ENCODE measurements at places on chromosomes 12 and 14.

GRCh38 chr14:99081156-99081765 is 190.7 kb downstream of the BCL11B start:
- no peak for DNase-seq

DNA sequence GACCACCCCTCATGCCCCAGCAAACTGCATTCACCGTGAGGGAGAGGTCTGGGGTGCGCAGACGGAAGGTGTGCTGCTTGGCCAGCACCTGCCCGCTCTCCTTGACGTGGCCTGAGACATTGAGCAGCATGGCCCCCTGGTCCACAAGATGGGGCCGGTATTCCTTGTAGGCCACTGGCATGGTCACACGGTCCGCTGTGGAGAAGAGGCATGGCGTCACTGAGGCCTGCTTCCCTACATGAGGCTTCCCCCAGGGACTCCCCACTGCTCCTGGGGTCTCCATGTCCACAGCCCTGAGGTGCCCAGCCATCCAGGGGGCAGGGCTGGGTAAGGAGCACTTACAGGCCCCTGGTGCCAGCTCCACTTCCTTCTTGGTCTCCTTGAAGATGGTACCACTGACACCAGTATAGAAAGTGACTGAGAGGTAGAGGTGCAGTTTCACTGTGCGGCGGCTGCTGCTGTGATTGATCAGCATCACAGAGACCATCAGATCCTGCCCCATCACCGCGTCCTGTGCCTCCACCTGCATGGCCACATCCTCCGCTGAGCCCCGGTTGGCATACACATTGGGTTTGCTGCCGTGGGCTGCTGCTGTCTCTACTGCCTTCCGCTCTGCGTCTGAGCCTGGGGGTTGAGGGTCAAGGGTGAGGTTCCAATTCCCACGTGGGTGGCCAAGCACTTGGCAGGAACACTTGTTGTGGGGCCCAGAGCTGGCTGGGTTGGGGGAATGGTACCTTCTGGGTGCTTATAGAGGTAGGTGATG is 8.2 kb downstream of the TGM1 start:
- DNase-seq = no peak

- DNase-seq = no peak
These were observed 136.7 kb downstream of the PDE3A start for GRCh38 chr12:20505056-20505455.

DNA sequence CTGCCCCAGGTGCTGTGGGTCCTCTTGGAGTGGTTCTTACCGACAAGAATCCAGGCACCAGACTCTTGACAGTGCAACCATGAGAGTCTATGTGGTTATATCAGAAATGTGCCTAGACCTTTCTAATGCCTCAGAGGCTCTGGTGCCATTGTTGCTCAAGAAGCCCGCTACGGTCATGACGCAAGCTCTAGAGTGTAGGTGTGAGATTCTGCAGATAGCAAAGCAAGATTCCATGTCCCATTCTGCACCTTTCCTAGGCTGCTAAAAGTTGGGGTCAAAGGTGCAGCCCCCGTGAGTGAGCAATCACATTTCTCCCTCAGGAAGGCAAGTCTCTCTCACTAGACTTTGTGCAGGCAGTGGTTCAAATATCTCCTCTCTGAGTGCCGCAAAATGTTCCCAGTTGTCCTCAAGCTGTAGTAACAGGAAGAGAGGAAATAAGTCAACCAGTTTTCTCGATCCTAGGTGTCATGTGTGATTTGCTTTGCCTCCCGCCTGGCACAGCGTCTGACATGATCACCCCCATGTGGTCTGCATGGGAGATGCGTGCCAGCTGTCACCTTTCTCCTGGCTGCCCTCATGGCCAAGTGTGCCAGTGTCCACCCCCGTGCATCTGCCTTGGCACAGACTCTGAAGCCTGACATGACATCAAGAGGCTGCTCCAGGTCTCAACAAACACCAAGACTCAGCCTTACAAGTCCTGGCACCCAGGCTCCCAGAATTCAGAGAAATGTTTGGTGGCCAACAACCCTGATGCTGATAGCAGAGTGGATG is 122.5 kb upstream of the COCH start:
- DNase-seq = no peak

GRCh38 chr12:11105546-11105945 is 13.4 kb upstream of the TAS2R43 start:
- DNase-seq = no peak

DNA sequence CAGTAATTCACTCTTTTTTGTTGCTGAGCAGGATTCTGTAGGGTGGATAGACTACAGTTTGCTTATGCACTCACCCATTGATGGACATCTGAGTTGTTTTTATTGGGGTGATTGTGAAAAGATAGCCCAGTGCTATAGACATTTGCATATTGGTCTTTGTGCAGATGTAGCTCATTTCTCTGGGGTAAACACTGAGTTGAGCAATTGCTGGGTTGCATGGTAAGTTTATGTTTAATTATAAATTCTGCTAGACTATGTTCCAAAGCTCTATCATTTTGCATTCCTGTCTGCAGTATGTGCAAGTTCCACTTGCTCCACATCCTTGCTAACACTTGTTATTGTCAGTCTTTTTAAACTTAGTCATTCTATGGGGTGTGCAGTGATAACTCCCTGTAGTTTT is 65.4 kb upstream of the RFLNA start:
- DNase-seq = no peak

Measured in kidney glomerular epithelial cell (primary cell).